ENCODE measurements at places on chromosomes 1 and 21.
A peak's percentile ranks its signal among the peaks of the same experiment; 100 is the strongest.

GRCh38 chr1:45686015-45686287, 382 bp downstream of the GPBP1L1 start:
- DNase-seq, result peak; percentile 44

DNA sequence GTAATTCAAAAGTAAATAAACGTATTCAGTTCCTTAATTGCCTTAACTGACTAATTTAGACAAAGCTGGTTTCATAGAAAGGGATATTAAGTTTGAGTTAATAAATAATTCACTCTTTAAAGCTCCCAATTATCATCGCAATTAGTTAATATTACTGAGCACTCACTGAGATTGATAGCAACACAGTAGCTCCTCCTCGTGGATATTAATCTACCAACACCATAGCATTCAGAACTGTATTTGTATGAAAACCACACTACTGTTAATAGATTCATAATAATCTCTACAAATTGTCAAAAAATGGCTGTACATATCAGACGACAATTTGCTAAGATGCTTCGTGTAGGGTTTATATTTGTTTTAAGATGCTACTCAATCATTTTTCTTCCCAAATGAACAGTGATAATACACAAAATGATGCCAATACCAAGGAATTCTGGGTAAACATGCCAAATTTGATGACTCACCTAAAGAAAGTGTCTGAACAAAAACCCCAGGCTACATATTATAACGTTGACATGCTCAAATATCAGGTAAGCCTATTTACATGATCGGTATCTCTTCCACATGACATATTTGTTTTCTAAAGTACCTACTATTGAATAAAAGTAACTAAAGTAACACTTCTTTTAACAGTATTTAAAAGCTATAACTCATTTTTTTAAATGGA, 18.8 kb upstream of the DYNLT5 start:
- DNase-seq, result no peak

- DNase-seq, result no peak
Observed at GRCh38 chr1:87717157-87717670, 388.5 kb downstream of the LMO4 start.

GRCh38 chr1:28428012-28428411, 58.5 kb downstream of the PHACTR4 start:
- DNase-seq, result no peak

GRCh38 chr1:230109895-230110667, 43.0 kb downstream of the GALNT2 start:
- peak; percentile 74 for DNase-seq

- no peak for DNase-seq
Observed at GRCh38 chr1:20192364-20192763, 6.0 kb upstream of the PLA2G2C start.

DNA sequence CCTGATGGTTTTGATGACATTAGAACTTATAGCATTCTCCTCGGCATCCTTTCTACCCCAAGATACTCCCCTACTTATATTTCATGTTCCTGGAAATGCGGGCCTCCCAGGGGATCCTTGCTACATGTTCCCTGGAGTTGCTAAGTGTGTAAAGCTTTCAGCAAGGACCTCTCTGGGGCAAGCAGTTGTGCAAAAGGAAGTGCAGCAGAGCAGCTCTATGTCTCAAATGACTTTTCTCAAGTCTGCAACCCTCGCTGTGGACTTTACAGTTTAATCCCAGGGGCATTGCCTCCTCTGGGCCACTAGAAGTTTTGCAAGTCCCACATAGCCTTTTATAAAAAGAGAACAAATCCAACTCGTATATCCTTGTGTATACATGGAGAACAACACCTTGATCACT, 20.8 kb upstream of the MNDA start:
- no peak for DNase-seq

DNA sequence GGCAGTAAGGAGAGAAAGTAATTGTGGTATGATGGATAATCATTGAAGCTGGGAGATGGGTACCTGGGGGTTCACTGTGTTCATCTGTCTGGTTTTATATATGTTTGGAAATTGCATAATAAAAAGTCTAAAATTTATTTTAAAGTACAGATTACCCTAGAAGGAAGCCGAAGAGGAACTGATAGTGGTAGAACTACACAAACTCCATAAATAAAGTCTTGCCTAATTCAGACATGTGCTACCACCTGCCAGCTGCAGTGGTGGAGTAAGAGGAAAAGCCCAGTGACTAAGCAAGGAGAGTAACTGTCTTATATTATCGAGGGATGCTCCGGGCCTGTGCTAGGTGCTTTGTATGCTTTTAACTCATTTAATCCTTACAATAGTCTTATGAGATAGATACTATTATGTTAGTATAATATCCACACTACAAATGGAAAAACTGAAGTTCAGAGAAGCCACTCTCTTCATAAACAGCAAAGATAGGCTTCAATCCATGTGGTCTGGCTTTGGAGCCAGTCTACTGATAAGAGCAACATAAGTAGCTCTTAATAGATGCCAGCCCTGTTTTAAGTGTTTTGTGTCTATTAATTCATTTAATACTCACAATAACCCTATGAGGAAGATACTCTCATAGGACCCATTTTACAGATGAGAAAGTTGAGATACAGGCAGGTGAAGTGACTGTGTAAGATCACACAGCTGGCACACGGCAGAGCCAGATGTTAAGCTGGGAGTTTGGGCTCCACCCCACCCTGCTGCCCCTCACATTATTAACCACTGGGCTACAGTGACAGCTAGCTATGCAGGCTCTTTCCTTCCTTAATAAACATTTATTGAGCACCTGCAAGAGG, 56.8 kb upstream of the HNRNPU start:
- DNase-seq, result no peak

DNA sequence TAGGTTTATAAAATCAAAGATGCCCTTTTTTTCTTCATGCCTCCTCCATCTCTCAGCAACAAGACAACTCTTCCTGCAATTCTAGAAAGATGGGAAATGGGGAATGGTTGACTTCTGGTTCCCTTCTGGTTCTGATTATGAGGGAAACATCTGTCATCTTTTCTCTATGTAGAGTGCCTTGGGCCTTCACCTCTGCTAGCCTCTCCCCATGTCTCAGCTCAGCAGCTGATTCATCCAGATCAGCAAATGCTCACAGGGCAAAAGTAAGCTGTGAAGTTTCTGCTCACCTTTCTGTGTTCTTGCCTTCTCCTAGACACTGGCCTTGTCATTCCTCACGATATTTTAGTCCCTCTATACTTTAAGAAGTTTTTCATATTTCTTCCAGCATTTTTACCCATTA, 17.8 kb upstream of the BECN2 start:
- DNase-seq, result no peak

DNA sequence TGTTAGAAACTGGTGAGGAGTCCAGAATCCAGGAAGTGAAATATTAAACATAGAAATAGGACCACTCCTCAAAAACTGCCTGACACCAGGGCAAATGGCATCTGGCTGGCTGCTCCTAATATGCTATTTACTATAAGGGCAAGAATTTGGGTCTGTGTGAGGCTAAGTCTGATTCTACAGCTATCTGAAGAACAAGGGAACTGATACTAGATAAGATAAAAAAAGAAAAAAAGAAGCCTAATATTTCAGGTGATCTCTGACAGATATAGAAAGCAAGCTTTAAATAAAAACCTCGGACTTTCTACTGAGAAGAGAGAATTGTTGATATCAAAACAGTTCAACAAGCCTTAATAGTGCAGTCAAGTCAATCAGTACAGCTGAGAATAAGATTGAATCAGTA, 42.1 kb upstream of the VAV3 start:
- no peak for DNase-seq

DNA sequence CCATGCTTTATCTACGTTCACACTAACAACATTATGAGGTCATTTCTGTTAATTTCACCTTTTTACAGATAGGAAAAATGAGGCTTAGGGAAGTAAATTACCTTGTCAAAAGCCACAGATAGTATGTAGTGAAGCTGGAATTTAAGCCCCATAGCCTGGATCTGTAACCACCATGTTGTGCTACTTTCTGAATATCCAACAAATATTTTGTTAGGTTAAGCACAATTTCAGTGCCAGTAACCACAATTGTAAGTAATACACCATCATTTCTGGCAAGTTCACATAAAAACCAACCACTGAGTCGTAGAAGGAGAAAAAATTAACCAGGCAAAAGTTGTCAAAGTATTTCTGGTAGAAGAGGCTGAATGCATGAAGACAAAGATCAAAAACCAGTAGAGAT, 593.1 kb upstream of the CAMK1G start:
- DNase-seq, result no peak

DNA sequence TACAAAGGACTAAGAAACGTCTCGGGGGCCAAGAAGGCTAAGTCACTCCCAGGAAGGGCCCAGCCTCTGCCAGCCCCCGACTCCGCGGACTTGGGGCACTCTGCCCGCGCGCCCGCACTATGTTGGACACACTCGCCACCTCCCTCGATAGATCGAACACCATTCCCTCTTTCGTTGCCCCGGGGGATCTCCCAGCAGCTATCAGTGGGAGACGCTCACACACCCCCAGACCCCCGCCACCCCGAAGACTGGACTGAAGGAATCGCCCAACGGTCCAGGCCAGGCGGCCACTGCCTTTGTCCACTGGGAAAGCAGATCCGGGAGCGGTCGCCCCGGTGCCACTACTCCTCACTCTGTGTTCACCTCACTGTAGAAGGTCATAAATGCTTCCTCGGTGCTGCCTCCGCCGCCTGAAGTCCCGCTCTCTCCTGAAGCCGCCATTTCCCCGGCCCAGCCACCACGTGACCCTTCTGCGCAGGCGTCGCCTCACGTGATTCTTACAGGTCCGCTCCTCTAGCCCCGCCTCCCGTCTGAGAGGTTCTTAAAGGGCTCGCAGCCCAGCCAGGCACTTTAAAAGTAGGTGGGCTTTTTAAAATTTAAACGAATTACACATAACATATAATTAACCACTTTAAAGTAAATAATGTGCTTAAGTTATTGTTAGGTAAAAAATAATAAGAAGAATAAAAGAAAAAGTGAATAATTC, at the start of gene DNAJC8:
DNAJC8 (minus strand) TSS at position 472 of the 706 bp plus-strand sequence; CDS start at position 441, 31 bp downstream.
- DNase-seq, result peak; percentile 95

- no peak for DNase-seq
Observed at GRCh38 chr1:91501523-91501851, 836 bp downstream of the CDC7 start.

DNA sequence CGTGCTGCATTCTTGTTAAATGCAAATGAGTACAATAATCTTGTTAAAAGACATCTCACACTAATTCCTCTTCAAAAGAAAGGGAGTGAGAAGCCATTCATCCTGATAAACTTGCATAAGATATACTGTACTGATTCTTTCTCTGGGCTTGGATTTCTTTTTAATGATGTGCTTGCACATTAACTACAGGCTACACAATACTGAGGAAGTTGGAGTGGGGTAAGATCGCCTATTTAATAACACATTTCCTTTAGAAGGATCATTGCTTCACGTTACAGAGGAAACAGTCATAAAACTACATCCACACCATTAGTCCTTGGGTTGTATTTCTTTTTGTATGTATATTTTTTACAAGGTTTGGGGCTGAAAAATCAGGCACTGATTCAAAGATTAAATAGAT, 36.6 kb downstream of the NRIP1 start:
- DNase-seq, result no peak

DNA sequence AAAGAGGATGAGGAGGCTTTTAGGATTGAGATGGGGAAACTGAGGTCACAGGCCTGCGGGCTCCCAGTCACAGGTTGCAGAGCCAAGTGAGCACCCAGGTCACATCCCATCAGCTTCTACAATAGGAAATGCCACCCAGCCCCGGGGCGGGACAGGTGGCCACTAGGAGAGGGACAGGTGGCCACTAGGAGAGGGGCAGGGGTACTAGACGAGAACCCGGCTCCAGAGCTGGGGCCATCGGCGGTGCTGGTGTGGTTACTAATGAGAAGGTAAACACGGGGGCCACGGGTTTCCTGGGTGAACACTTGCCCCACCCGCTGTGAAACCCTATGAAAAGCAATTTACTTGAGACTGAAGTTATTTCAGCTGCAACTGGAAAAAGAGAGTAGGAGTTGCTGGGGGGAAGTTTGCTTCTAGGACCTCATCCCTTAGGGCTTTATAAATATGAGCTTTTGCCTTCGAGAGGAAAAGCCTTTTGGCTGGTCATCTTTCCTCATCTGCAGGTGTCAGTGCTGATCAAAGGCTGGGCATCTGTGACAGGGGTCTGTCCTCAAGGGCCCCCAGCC, 52.5 kb downstream of the MRPL37 start:
- no peak for DNase-seq

DNA sequence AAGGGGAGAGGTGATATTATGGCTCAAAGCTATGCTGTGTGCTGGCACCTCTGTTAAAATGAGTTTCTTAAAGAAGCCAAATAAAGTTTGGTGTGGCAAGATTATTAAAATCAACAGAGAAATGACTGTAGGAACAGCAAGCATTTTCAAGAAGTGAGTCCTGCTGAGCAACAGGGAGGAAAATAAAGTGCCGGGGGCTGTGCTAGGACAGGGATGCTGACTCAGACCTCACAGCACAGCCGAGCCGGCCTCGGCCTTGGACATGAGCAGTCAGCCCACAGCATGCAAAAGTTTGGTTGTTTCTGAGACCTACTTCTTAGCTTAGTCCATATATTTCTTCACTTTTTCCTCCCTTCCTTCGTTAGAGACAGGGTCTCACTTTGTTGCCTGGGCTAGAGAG, 19.2 kb downstream of the CNIH3 start:
- DNase-seq, result no peak

DNA sequence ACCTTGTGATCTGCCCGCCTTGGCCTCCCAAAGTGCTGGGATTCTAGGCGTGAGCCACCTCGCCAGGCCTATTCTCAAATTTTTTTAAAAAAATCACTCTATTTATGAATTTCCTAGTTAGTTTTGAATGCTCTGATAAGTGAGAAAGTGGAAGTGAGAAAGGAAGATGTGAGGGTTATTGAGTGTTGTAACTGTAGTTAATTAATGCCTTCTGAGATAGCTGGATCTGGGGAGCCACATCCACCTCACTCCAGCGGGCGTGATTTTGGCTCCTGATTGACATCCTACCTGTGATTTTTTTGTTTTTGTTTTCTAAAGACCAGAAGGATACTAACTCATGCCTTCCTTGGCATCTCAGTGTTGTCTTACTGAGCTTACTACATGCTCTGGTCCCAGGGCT, 65.6 kb downstream of the ST3GAL3 start:
- DNase-seq, result no peak

GRCh38 chr21:39384674-39385298, 35.9 kb upstream of the HMGN1 start:
- DNase-seq, result no peak

- no peak for DNase-seq
Observed at GRCh38 chr1:24892188-24893153, 37.6 kb downstream of the RUNX3 start.

DNA sequence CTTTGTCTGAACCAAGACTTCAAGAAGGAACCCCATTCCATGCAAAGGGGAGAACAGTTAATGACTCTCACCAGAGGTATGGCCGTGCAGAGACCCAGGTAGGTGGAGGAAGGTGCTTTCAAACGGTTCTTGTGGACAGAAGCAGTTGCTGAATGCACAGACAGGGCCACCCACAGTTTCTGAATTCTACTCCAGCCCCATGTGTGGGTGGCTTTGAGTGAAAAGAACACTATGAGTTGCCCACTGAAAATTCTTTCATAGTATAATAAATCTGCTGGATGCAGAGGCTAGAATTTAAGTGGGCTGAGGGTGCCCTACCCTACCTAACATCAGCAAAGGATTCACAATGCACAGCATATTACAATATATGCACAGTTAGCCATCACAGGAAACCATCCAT, 7.2 kb upstream of the CCDC185 start:
- no peak for DNase-seq

GRCh38 chr1:218403300-218403699, 58.2 kb downstream of the TGFB2 start:
- DNase-seq, result no peak

- DNase-seq, result no peak
Observed at GRCh38 chr1:115641762-115642167, at the start of gene VANGL1. TSS of gene VANGL1 (plus strand) at chr1:115641970. CDS start at chr1:115651414, 9,444 bp downstream.

- DNase-seq, result no peak
Observed at GRCh38 chr1:185445594-185445993, 128.6 kb upstream of the IVNS1ABP start.

GRCh38 chr1:109564194-109564878, 15.9 kb downstream of the GNAI3 start:
- DNase-seq, result no peak
